Umbilical cord (tissue), 2 donors: ENCODE measurements at places on chromosomes 2 and 18. TPM values are rescaled to one million over a fixed set of nuclear protein-coding genes. Genes with fewer than 3 reads are reported as not detected.

GRCh38 chr2:178476477-178476876 lies 1.9 kb downstream of the FKBP7 start:
- no peak for DNase-seq

DNA sequence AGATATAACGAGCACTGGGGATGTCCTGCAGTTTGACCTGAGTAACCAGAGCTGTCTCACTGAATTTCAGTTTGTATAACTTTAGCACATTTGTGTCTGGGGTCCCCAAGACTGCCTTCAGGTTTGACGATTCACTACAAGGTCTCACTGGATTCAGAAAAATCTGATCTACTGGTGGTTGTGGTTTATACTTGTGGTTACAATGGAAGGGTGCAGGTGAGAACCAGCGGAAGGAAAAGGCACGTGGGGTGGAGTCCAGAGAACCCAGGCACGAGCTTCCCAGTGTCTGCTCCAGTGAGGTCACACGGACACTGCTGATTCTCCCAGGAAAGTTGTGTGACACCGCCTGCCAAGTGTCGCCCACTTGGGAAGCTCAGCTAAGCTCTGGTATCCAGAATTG lies 126.0 kb downstream of the ZNF236 start:
- DNase-seq: no peak

DNA sequence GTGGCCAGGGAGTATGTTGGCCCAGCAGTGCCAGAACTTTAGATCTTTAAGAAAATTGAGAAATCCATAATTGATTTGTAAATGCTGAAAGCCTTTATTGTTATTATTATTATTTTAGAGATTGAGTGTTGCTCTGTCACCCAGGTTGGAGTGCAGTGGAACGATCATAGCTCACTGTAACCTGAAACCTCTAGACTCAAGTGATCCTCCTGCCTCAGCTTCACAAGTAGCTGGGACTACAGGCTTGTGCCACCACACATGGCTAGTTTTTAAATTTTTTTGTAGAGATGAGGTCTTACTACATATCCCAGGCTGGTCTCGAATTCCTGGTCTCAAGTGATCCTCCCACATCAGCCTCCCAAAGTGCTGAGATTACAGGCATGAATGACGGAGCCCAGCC lies 143.2 kb upstream of the CCDC68 start:
- DNase-seq: no peak

DNA sequence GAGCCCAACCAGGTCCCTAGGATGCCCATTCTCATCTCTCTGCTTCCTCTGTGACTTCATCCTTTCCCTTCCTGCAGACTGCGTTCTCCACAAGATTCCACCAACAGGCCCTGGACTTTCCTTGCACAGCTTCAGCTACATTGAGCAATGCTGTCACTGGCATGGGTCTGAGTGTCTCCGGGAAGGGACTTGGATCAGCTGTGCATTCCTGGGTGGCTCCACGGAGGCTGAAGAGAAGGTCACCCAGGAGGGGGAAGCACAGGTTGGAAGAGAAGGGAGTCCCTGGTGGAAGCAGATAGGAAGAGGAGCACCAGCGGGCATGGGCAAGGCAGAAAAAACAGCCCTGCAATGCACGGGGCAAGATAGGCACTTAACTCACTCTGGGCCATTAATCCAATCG lies 140.5 kb downstream of the UXS1 start:
- DNase-seq: no peak

GRCh38 chr2:237819231-237819630 lies 20.7 kb downstream of the RBM44 start:
- DNase-seq: no peak

SRD5A2 gene
- 0.72 TPM for total RNA-seq

- DNase-seq: peak; percentile 75
These were observed 96.2 kb downstream of the CABLES1 start for GRCh38 chr18:23231340-23232021.

- DNase-seq: peak; percentile 92
These were observed 105.5 kb downstream of the COPS8 start for GRCh38 chr2:237190966-237191713.

DNA sequence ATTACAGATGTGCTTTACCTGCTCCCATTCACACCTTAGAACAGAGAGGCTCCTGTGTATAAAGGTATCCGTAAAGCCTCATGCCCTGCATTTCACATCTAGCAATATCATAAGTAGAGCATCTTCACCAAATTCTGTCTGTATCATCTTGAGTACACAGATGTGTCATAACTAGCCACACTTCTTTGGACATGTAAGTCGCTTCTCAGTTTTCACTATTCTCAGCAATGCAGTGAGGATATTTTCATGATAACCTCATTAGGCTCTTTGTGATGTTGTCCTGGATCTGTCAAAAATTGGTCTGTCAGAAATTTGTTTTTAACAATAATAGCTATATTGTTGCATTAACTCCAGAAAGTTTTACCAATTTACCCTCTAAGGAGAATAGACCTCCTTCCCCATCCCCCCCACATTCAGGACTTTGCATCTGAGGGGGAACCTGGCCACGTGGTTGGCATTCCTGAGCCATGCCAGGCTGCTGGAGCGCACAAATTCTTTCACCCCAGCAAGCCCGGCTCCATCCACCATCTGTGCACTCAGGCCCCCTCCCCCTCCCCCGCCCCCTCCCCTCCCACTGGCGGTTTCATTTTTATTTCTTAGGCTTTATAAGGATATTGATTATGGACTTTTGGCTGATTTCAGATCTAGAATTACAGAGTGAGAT lies 34.1 kb downstream of the AGAP1 start:
- DNase-seq: no peak
